ENCODE measurements at places on chromosomes 1 and 21.

DNA sequence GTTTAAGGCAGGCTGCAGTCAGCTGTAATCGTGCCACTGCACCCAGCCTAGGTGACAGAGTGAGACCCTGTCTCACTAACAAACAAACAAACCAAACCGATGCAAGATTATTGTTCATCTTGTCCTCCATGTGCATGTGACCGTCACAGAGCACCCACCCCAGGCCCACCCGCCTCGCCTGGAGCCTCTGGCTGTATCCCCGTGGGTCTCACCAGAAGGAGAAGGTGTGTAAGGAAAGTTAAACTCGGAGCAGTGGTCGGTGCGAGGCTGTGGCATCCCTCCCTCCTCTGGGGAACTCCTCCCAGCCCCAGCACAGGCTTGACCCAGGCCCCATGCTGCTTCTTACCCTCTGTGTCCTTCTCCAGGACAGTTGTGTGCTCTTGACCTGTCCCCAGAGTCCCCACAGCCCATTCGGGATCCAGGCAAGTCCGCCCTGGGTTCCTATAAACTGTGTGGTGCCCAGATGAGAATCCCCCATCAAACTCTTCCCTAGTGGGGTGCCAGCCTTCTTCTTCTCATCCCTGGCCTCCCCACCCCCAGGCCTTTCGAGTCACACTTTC lies 318.4 kb downstream of the AJAP1 start:
- DNase-seq: no peak

DNA sequence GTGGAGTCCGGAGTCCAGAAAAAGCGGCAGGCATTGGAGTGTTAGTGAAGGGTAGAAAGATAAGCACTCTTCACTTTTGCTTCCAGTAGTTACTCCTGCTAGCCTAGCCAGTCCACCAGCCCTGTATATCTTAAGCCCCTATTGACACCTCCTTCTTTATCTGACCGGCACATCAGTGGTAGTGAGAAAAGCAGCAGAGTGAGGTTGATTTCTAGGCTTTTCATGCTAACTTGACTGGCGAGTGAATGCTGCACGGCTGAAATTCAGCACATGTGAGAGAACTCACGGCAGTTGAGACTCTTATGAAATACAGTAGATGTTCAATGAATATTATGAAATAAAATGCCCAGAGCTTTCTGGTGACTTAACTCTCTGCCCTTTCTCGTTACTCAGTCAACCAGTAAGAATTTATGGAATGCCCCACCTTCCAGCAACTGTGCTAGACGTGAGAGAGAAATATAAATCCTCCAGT lies 128.2 kb downstream of the CACHD1 start:
- DNase-seq: no peak

DNA sequence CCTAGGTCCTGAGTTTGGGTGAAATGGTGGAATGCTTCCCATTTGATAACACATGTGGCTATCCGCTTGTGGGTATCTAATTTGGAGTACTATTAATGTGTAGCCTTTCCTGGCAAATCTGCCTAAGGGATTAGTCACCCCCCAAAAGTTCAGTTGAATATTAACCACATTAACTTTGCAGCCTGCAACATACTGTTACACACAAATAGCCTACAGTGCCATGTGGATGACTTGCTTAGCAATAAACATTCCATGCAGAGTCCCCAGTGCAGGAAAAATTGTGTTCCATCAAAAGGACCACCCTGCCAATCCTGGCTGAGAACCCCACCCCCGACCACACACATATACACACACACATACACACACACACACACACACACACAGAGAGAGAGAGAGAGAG lies 303.3 kb upstream of the ESRRG start:
- DNase-seq: no peak

- DNase-seq: no peak
Observed at GRCh38 chr1:213119794-213120193, 68.8 kb downstream of the RPS6KC1 start.

GRCh38 chr1:24683713-24684162 lies 40.6 kb downstream of the SRRM1 start:
- peak; percentile 21 for DNase-seq

DNA sequence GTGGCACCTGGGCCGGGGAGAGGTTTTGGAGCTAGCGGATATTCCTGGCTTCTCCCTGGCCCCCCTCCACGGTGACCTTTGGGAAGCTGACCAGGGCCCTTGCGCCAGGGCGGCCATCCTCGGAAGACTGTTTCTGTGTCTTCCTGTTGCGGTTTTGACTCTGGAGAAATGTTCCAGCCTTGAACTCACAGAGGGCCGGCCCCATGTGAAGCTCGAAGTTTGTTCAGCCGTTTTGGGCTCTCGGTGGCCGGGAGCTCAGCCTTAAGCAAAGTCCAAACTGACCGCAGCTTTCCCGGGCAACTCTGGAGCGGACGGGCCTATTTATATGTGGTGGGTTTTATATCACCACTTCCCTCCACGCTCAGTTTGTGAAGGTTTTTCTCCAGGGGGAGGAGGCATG lies 17.0 kb upstream of the WNT4 start:
- no peak for DNase-seq

DNA sequence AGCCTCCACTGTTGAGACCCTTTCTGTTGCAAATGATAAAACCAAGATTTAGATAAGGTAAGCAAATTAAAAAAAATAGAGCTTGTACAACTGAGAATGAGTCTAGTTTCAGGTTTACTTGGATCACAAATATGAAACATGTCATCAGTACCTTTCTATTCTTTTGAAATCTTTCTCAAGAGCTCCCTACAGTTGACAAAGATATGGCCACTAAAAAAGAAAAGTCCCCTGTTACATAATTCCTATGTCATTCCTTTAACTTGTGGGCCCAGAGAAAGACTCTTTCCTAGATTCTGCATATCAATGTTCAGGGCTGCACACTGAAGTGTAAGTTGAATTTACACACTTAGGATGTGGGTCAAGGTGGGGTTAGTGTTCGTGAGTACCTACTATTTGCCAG lies 168.1 kb downstream of the PLA2G4A start:
- no peak for DNase-seq

GRCh38 chr1:1080122-1080757 lies 6.1 kb upstream of the RNF223 start:
- DNase-seq: peak; percentile 43

DNA sequence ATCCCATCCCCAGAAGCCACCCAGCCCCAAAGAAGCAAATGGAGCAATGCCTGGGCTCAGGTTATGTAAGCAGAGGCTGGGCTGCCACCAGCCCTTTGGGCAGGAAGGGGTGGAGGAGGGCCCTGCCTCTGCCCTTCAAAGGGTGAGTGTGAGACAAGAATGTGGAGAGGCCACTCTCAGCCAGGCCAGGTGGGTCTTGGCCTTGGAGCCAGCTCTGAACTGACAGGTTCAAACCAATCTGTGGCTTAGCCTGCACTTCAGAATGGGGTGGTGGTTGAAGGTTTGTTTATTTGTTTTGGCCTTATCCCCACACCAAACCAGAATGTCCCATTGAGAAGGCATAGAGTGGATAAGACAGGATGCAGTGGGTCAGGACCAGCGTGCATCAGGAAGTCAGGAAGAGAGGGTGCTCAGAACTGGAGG lies 29.8 kb downstream of the C1orf116 start:
- no peak for DNase-seq

- no peak for DNase-seq
Observed at GRCh38 chr1:54329312-54330003, 76.7 kb downstream of the SSBP3 start.

DNA sequence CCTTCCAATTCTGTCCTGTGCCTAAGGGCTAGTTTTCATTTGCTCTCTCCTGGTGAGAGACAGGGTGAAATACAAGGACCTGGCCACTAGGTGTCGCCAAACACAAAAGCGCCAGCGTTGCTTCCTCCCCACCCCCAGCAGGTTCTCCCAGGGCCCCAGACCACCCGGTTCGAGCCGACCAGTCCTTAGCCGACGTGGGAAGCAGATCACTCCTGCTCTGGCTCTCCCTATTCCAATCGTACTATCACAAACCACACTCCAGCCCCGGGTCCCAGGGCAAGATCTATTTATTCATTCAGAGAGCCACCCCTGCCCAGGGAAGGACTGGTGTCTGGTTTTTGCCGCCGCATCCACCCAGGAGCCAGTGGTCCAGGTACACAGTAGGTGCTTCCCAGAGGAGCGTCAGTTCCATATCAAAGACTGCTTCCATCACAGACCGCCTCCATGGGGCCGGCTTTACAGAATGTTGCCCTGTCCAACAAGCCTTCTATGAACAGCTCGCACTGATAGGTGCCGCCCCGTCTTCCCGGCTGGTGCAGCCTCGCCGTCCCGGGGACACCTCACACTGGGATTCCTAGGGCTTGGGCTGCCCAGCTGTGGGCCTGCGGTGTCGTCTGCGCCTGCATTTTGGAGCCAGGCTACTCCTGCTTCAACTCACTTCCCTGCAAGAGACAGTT lies 35.0 kb downstream of the CTNNBIP1 start:
- peak; percentile 81 for DNase-seq

DNA sequence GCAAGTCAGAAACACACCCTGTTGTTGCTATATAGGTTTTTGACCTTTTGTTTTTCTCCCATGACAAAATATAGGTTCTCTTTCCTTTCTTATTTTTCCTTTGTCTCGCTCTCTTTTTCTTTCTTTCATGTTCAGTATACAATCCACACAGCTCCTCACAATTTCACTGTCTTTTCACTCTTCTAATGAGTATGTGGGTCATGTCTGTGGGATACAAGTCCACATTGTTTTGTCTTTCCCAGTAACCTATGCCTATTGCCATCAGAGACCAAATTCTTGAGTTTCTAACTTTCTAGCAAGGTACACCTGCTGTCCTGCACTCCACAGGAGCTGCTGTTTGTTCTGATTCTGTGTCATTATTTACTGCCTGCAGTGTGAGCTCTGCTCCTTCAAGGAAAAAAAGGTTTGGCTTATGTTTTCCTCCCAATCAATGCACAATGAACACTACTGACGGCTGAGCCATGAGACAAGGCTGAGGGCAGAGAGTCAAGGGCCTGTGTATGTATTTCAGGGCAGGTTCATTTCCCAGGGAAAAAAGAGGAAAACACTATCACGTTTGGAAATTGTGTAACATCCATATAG lies 453.8 kb downstream of the NEGR1 start:
- DNase-seq: no peak

- peak; percentile 84 for DNase-seq
Observed at GRCh38 chr1:242139442-242139841, 140.5 kb upstream of the MAP1LC3C start.

GRCh38 chr1:223702735-223703667 lies 9.3 kb upstream of the CAPN2 start:
- DNase-seq: no peak

- no peak for DNase-seq
Observed at GRCh38 chr1:54475357-54475881, 69.2 kb upstream of the SSBP3 start.

GRCh38 chr1:206895837-206896242 lies 1.4 kb upstream of the IL24 start:
- no peak for DNase-seq

GRCh38 chr1:160293020-160293968 lies 8.4 kb upstream of the PEX19 start:
- no peak for DNase-seq

GRCh38 chr1:179046808-179047635 lies 21.3 kb downstream of the FAM20B start:
- DNase-seq: peak; percentile 59

- no peak for DNase-seq
Observed at GRCh38 chr1:54968551-54968950, 11.9 kb upstream of the TMEM61 start.

DNA sequence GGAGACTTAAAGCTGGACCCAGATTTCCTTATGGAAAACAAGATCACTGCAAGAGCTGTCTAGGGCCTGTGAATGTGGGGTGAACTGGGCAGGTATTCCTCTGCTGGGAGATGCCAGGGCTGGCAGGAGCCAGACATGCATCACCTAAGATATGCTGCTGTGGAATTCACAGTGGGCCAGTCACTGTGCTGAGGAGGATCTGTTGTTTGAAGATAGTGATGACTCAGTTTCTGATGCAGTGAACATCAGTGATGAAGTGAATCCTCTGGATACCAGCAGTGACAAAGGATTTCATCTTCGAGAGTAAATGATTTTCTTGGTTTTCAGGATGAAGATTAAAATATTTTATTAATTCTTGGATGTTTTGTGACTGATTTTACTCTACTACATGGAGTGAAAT lies 29.9 kb upstream of the CAMSAP2 start:
- no peak for DNase-seq

DNA sequence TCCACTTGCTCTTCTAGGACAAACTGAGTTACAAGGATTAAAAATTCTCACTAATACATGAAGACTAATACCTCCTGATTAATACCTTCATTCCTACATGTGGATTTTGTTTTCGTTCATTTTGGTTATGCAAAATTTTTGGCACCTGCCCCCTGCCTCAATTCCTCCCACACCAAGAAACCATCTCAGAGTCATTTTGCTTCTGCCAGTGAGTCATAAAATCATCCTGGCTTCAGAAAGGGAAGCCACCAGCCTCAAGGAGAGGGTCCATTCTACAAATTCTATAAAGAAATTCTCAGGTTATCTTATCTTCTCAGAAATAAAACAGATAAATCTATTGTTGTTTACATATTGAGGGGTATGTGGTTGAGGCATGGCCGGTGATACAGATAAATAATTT lies 103.2 kb upstream of the COA6 start:
- DNase-seq: no peak

GRCh38 chr1:107691540-107691939 lies 273.4 kb downstream of the VAV3 start:
- DNase-seq: peak; percentile 35

DNA sequence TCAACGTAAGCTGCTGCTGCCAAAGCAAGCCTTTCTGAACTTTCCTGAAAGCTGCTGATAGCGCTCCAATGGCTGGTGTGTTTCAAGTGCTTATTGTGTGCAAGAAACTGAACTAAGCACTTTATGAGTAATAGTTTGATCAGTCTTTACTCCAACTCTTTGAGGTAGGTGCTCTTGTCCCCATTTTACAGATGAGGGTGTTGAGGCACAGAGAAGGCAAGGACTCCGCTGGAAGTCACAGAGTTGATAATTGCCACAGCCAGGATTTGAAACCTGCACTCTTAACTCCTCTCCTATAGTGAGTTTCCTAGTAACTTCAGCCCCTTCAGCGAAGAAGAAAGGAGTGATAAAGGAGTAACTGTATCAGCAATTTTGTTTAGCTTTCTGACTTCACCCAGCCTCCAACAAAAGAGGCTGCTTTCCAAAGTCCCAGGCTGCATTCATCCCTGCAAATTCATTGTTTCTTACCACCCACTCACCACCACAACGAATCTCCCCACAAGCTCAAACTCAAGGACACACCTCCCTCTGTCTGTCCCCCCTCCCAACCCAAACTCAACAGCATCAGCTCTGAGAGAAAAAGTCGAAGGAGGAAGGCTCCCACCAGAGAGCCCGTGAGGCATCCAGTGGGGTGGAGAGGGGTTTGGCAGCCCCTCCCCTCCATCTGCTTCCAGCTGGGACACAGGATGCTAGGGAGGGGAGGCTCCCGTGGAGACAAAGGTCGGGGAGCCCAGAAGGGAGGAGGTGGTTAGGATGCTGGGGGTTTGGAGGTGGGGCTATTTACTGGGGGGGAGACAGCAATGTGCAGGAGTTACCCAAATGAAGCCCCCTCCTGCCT lies 139.6 kb downstream of the NAV1 start:
- DNase-seq: no peak

Measured in NB4 (cell line).